Dorsolateral prefrontal cortex (tissue), 122 donors: ENCODE measurements at places on chromosomes 12 and 14.

DNA sequence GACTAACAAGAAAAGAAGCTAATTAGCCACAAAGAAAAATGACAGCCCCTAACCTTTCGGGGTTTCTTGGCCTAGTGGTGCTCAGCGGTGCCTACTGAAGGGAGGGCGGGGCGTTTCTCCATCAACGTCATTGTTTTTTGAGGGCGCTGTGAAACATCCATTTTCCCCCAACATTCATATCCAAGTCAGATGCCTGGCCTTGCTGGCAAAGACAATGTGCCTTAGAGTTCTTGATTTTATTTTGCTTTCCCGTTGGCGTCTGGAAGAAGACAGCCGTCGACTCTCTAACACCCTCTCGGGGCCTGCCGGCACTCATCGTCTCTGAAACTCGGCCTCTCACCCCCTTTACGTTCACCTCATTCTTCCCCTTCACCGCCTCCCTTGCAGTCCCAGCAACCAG is 154.5 kb downstream of the PHETA1 start:
- DNase-seq, result no peak

DNA sequence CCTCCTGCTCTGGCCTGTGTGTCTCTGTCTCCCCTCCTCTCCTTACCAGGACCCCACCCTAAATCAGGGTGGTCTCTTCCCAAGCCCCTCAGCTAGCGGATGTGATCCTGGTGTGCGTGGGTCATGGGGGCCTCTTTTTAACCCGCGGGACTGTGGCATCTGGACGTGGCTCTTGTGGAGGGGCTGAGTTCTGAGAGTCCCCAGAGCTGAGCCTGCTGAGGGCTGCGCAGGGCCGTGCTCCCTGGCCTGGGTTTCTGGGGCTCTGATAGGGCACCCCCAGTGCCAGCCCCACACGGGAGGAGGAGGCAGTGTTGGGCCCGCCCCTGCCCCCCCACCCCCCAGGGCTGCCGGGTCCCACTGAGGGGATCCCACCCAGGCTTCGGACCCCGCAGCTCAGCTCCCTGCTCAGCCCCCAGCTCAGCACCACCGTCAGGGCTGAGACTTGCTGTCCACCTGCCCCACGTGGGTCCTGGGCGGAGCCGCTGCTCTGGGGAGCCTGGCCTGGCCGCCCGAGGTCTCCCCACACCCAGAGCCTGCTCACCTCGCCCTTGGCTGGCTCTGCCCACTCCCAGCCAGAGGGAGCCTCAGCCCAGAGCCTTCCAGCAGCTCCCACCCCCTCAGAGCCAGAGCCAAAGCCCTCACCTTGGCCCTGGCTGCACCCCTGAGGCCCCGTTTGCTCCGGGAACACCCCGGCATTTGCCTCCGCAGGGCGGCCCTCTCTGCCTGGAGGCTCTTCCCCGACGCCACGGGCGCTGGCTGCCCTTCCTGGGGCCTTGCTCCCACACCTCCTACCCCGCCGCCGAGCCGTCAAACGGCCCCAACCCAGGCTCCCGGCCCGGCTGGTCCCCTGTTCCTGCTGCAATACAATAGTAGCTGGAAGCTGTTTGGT is 31.5 kb downstream of the NOC4L start:
- peak; percentile 41 for DNase-seq

DNA sequence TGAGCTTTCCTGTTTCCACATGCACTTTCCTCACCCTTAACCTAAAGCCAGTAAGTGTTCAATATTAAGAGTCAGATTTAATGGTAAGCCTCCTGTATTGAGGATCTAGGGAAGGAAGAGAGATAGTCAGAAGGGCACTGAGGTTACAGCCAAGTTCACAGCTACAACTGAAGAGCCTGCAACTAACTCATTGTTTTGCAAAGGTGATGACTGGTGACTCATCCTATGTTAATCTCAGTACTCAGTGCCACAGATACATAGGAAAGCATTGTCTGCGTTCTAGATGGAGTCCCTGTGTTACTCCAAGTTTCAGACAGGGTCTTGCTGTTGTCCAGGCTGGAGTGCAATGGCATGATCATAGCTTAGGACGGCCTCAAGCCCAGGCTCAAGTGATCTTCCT is 157.0 kb upstream of the RBM19 start:
- no peak for DNase-seq

DNA sequence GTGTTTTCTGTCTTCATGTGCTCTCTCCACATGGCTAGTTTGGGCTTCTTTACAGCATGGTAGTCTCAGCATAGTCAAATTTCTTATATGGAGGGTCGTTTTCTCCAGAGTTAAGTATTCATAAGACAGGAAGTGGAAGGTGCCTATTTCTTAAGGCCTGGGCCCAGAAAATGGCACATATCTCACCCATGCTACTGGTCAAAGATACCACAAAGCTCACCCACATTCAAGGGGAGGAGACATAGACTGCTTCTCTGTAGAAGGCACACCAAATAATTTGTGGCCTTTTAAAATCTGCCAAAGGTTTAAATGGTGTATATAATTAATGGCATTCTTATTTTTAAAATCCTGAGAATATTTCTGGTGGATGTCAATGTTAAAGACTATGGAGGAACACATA is 44.8 kb downstream of the CCDC91 start:
- DNase-seq, result no peak

GRCh38 chr12:111270774-111271173 is 98.1 kb downstream of the PHETA1 start:
- no peak for DNase-seq

GRCh38 chr14:56886471-56887062 is 76.3 kb upstream of the OTX2 start:
- DNase-seq, result no peak

- no peak for DNase-seq
Observed at GRCh38 chr12:85182699-85183098, 97.3 kb upstream of the ALX1 start.

- DNase-seq, result no peak
Observed at GRCh38 chr12:57628280-57629191, 4.5 kb downstream of the B4GALNT1 start.

- no peak for DNase-seq
Observed at GRCh38 chr12:26361964-26362363, 166.6 kb downstream of the SSPN start.

DNA sequence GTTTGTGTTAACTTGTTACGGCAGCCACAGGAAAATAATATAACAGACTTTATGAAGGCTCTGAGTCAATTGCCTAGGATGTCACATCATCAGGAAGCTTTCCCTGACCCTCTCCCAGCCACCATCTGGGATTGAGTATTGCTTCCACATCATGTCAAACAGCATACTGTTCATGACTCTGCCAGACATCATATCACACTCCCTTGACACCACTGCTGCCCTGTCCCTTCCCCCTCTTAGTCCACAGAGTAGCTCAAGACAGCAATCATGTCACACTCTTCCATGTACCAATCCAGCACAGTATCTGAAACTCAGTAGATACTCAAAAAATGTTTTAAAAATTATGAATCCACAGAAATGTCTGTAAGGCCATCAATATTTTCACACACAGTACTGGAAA is 168.0 kb downstream of the PIK3C2G start:
- no peak for DNase-seq
